ENCODE measurements at places on chromosomes 4 and X. TPM values are rescaled to one million over a fixed set of nuclear protein-coding genes. Genes with fewer than 3 reads are reported as not detected.

Gene MMRN1
- total RNA-seq = not detected

DNA sequence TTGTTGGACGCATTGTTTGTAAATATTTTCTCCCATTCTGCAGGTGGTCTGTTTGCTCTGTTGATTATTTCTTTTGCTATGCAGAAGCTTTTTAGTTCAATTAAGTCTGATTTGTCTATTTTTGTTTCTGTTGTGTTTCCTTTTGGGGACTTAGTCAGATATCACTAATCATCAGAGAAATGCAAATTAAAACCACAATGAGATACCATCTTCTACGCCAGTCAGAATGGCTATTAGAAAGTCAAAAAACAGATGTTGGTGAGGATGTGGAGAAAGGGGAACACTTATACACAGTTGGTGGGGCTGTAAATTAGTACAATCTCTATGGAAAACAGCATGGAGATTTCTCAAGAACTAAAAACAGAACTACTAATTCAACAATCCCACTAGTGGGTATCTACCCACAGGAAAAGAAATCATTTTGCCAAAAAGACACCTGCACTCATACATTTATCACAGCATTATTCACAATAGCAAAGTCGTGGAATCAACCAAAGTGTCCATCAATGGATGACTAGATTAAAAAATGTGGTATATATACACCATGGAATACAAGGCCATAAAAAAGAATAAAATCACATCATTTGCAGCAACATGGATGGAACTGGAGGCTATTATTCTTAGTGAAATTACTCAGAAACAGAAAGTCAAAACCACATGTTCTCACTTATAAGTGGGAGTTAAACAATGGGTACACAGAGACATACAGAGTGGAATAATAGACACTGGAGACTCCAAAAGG lies 8.1 kb downstream of the COQ2 start:
- DNase-seq = no peak

Gene UPF3B
- total RNA-seq = 22.7 TPM

- DNase-seq = no peak
Observed at GRCh38 chr4:158347556-158347955, 137.3 kb downstream of the TMEM144 start.

DNA sequence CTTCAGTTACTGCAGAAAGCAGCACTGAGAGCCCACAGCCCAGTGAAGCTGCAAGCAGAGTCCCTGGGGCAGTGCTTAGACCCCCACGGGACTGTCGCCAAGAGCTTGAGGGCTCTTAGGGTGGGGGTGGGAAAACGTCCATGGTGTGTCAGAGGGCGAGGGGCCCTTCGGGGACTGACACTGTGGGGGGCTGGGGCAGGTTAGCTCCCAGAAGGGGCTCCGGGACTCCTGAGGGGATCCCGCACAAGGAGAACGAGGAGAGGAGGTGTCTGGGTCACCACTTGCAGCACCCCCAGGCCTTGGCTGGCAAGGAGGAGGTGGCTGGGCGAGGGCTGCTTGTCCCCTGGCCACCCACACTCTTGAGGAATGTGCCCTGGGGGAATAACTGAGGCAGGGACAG lies 20.8 kb downstream of the NAT8L start:
- no peak for DNase-seq

Data from CD8-positive, alpha-beta memory T cell (primary cell).